Lung (tissue), 17 donors: ENCODE measurements at places on chromosomes 11 and 22.

- DNase-seq = no peak
These were observed 35.0 kb downstream of the TIMP3 start for GRCh38 chr22:32836280-32837123.

DNA sequence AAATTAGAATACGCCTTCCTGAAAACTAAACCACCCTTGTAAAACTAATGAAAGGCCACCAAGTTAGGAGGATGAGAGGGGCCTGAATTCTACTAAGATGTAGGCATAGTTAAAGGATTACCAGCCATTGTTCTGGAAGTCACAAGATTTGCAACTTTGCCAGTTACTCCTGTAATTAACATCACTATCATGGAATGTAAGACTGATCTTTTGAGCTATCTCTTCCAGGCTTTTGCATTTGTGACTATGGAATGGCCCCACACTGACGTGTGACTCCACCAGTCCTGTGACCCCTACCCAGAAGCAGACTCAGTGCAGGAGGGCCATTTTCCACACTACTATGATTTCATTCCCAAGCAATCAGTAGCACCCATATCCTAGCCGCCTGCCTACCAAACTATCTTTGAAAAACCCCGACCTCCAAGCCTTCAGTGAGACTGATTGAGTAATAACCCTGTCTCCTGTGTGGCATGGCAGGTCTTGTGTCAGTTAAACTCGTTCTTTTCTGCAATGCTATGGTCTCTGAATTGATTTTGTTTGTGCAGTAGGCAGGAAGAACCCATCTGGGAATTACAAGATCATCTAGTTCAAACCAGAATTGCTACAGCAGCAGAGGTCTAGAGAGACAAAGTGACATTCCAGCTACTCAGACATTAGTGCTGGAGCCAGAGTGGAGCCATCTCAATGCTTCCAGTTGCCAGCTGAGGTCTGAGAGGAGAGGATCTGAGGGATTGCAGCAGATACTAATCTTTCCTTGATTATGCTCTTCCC is 1.9 kb upstream of the CTSF start:
- no peak for DNase-seq

DNA sequence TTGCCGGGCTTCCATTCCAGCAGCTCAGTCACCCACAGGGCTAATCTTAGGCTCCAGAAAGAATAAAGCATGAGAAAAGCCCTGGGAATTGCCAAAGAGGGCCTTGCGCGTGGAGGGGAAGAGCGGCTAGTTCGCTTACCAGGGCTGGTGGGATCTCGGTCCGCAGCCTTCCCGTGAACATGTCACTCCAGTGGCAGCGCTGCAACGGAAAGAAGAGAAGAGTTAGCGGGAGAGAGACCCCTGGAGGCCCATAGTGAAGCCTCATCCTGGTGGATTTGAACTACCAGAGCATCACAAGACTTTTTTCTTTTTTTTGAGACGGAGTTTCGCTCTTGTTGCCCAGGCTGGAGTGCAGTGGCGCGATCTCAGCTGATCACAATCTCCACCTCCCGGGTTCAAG is 18.0 kb downstream of the RANGAP1 start:
- no peak for DNase-seq

- no peak for DNase-seq
These were observed 143.8 kb upstream of the NCAM1 start for GRCh38 chr11:112817376-112817775.

DNA sequence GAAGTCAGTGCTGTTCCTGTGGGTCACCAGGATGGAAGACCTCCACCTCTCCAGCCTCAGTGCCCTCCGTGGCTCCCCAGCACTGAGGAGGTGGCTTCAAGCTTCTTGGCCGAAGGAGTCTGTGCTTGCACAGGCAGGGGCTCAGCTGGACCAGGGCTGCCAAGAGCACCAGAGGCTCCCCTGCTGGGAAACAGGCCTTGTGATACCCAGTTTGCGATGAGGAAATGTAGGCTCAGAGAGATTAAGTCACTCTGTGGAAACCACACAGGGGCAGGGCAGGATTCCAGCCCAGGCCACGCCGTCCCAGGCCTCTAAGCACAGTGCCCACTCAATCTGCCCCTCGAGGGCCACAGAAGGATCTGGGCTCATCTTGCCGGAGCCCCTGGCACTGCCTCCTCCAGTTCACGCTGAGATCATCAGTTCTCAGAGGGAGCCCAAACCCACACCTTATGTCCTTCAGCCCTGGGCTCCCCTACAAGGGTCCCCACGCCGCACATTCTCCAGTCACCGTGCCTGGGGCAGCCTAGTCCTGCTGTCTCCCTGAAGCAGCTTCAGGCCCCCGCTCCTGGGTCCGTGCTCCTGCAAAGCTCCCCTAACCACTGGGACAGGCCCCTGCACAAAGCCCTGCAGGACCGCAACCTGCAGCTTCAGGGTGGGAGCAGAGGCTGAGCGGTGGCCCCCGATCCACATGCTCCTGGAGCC is 21.6 kb downstream of the ANO1 start:
- DNase-seq = no peak

GRCh38 chr11:71996517-71996916 is 2.2 kb upstream of the IL18BP start:
- DNase-seq = no peak

- DNase-seq = peak; percentile 65
These were observed 143.2 kb upstream of the GRIA4 start for GRCh38 chr11:105466582-105467228.

- DNase-seq = no peak
These were observed 106.8 kb downstream of the MICAL3 start for GRCh38 chr22:17917490-17917983.

GRCh38 chr22:35274154-35274871 is 17.0 kb downstream of the HMGXB4 start:
- no peak for DNase-seq

DNA sequence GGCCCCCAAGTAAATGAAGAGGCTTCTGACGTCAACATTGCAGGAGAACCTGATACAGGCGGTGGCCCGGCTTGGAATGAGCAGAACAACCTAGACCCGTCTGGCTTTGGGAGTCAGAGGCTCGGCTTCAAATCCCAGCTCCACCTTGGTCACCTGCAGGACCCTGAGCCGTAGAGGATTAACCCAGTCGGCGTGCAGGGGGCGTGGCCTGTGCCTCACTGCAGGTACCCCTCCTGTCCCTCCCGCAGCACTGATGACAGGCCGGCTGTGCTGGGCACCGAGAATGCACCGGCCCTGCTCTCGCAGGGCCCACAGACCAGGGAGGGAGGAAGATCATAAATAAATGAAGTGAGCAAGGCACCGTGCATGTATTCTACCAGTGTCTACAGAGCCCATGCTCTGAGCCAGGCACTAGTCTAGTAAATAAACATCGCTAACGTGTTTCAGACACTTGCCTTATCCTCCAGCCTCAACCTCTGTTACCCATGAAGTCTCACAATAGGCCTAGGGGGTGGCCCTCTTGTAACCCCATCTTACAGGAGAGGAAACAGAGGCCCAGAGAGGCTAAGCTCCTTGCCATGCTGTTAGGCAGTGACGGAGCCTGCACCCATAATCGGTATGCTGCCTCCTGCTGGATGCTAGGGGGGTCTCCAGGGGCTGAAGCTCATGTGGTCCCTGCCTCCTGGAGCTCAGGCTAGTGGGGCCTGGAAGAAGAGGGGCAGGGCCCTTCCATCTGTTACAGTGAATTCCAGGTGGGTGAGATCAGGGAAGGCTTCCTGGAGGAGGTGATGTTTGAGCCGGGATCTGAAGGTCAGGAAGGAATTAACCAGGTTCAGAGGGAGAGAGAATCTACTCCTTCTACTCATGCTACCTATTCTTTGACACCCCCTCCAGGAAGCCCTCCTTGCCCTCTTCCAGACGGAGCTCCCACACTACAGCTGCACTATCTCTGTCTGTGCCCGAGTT is 53.4 kb downstream of the RTL6 start:
- DNase-seq = peak; percentile 11
